ENCODE measurements at places on chromosomes 16 and 17.

DNA sequence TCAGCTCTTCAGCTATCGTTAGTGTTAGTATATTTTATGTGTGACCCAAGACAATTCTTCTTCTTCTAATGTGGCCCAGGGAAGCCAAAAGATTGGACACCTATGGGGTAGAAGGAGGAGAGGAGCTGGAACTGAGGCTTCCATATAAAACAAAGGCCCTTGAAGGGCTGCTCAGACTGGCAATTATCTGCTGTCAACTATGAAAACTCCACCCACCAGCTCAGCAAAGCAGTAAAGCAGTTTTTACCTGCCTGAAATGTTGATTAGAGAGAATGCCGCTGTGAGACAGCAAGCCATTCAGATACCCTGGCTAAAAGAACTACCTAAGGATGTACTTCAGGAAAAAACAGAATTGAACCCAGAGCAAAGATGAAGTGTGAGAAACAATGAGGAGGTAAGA, 45.9 kb upstream of the GNAO1 start:
- peak; percentile 28 for DNase-seq

DNA sequence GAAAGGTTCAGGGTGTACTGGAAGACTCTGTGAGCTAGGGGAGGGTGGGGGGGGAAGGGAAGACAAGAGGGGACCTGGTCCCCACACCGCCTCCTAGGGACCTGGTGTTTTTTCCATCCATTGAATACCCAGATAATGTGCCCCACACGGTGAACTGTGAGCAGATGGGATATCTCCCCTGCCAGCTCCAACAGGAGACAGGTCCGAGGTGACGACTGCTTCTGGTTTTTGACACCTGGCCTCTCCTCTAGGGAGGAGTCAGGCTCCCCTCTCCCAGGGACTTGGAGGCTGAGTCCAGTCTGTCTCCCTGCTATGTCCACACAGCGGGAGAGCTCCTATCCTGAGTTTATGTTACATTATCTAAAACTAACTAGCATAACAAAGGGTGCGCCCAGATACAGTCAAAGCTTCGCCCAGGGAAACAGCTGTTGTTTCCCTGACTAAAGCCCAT, 1.8 kb downstream of the MARVELD3 start:
- DNase-seq = no peak

DNA sequence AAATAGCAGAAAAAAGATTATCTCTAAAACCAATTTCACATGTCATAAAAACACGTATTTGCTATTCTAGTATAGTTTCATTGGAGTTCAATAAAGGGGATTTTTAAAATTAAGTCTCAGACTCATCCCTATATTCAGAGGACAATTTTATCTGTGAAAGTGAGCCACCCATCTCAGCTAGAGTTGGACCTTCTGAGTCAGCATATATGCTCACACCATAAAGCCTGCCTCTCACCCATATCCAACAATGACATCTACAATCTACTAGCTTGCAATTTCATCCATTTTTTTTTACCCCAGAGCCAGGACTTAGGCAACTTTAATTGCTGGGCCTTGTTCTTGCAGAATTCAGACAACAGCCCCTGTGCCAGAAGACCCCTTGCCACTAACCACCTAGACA, 165.3 kb upstream of the DYNLRB2 start:
- DNase-seq = no peak

DNA sequence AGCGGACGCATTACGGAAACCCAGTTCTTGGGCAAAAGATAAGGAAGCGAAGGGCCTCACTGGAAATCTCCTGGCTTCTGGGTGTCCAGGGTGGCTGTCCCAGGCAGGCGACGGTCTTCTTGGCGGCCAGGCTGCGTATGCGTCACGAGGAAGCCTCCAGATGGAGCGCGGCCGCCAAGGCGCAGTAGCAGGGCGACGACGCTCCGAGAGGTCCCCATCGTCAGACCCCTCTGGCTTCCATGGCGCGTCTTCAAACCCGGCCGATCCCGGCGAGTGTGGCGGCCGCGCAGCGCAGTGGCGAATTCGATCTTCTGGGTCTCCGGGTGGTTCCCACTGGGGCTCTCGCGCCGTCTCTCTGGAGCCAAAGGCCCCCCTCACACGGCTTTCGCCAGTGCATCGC, 13.8 kb upstream of the ANKRD40CL start:
- DNase-seq = no peak

- DNase-seq = no peak
Measured at GRCh38 chr17:2338315-2338657, 985 bp downstream of the SGSM2 start.

DNA sequence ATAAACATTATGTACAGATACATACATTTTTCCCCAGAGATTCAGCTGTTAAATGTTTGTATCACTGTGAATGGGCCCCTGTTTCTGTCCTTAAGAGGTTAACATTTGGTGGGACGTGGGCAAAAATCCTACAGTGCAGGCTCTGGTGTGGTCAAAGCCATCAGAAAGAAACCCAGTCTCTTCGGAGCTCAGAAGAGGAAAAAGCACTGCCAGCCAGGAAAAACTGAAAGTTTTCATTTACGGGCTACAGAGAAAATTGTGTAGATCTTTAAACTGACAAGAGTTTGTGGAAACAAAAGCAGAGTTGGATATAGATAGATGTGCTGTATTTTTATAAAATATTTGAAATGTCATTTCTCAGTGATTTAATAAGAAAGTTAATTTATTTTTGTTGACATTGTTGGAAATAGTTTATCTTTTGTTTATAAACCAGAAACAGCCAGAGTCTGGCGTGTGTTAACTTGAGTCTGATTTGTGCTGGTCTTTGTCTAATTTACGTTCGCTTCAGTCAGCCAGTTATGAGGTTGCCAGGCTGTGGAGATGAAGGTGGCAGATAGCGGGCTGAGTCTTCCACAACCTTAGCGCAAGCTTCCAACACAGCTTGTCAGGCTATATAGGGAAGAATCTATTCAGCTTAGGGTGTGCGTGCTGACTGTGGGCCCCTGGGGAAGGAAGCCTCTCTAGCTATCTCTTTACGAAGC, 9.5 kb upstream of the TEKT3 start:
- no peak for DNase-seq

DNA sequence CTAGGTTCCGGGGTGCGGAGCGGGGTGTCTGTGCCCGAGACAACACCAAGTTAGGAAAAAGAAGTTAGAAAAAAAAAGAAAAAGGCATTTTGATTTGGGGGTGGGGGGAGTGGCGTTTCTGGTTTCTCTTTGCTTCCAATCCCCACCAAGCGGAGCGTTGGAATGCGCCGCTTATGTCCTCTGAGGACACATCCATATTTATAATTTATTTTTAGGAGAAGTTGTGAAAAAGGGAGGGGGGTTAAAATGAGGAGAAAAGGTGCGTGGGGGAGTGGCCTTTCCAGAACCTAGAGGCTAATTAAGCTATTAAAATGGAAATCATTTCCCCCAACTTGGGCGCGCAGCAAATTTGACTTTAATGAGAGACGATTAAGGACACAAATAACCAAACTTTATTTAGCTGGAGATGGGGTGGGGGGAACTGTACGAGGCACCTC, 232.1 kb downstream of the MRTFB start:
- no peak for DNase-seq

DNA sequence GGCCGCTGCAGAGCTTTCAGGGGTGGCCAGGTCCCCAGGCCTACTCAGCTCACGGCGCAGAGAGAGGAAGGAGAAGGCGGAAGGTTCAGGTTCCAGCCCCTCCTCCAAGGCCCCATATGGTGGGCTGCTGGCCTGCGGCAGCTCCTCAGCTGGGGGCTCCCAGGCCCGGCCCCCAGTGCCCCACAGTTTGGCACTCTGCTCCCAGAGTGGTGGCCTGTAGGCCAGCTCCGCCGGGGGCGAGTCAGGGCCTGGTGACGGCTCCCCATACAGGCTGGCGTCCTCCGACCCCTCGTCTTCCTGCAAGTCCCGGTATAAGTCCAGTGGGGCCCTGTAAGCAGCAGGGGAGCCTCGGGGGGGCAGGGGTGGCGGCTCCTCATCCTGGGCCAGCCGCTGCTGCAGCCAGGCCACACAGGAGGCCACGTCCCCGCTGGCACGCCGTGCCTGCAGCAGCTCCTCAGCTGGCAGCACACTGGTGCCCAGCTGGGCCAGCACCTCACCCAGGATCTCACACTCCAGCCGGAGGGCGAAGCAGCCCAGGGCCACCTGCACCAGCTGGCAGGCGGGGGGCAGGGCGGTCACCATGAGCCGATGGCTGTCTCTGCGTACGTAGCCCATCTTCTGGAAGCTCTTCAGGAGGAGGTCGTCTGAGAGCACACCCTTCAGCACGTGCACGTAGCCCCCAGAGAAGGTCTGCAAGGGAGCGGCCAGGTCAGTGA, 3.7 kb downstream of the SPATA2L start:
- DNase-seq = no peak

GRCh38 chr17:15409721-15410250, 57.6 kb downstream of the CDRT4 start:
- no peak for DNase-seq

- no peak for DNase-seq
Measured at GRCh38 chr16:70610273-70611223, 35.8 kb upstream of the IL34 start.

- no peak for DNase-seq
Measured at GRCh38 chr16:60295451-60295850, 1561.3 kb upstream of the GOT2 start.

- peak; percentile 86 for DNase-seq
Measured at GRCh38 chr17:82518826-82519810, at the start of gene FOXK2. Gene FOXK2, plus strand, starts transcription at chr17:82519732. Its CDS starts 157 bp downstream, at chr17:82519889.

DNA sequence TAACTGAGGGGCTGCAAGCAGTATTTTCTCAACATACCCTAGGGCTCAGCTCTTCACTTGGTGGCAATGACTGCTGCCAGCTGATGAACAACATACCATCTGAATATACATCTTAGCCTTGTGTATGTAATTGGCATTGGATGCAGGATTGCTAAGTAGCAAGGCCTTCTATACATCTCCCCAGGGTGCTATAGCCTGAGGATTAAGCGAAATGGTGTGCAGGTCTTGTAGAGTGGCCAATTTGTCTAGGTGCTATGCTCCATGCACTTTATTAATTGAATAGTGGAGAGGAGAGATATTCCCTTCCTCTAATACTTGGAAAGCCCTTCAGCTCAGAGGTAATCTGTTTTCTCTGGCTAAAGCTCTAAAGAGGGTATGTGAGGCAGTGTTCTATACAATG, 71.9 kb downstream of the KIF2B start:
- DNase-seq = no peak

DNA sequence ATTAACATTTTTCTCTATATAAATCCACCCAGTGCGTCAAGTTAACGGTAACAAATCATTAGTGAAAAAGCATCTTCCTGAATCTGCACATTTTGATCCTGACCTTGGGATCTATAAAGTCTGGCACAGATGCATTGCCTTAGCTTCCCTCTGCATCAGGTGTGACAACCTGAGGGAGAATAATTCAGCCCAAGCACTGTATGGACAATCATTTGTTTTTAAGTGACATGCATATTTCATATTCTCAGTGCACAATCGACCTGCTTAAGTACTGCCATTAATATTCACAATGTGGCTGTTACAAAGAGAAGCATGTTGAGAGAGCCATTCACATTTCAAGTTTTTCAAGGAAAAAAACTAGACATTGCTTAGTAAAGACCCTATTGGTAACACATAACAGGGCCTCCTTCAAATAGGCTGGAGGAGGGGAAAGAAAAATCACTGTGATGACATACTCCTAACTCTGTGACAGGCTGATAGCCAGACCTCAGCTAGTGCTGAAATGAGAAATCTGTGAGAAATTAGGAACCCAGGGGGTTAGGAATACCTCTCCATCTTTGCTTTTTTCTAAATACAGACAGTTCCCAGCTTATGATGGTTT, 505.3 kb upstream of the CDH5 start:
- no peak for DNase-seq

DNA sequence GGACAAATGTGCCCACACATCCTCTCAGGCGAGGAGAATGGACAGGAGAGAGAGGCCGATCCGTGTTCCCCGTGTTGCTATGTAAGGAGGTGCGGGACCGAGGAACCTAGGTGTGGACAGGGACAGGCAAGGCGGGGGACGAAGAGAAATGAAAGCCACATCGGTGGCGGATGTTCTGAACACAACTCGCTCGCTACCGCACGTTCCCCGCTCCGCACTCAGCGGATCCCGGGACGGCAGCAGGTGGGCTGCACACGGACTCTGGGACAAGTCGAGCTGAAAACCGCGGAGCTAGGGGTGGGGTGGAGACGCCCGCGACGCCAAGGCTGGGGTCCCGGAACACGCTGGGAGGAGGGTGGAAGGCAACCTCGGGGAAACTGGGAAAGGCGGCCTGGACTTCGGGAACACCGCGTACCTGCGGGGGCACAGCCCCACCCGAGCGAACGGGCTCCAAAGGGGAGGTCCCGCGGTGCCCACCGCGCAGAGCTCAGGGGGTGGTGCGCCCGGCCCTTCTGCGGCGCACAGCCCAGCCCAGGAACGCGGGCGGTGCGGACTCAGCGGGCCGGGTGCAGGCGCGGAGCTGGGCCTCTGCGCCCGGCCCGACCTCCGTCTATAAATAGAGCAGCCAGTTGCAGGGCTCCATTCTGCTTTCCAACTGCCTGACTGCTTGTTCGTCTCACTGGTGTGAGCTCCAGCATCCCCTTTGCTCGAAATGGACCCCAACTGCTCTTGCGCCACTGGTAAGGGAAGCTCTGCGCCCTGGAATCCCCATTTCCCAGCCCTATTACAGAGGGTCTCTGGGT, at the start of gene MT1E:
TSS of gene MT1E (plus strand) at position 642 of the 803 bp plus-strand sequence. CDS start at position 713, 71 bp downstream.
- no peak for DNase-seq

GRCh38 chr17:66892246-66892645, 57.3 kb downstream of the CACNG5 start:
- no peak for DNase-seq

DNA sequence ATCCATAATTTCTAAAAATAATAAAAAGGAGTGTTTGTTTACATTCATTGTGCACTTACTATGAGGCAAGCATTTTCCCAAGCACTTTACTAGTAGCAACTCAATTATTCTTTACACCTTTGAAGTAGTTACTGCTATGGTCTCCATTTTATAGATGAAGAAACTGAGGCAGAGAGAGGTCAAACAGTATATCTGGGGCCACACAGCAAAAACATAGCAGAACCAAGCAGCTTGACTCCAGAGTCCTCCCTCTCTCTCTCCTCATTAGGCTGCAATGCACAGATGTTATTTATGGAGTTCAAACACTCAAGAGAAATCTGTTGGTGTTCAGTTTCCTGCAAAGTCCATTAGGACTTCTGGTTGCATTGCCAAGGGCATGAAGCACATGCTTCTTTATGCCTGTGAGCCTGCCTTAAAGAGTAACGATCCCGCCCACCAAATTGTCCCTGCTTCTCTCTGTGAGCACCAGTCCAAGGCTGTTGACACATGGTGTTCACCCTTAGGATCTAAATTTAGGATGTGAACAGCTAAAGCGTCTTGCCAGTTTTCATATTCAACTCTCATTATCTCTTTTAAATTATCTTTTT, 44.0 kb downstream of the GPRC5B start:
- peak; percentile 1 for DNase-seq
